ENCODE measurements at places on chromosomes 13 and 19. TPM values are rescaled to one million over a fixed set of nuclear protein-coding genes. Genes with fewer than 3 reads are reported as not detected.

DNA sequence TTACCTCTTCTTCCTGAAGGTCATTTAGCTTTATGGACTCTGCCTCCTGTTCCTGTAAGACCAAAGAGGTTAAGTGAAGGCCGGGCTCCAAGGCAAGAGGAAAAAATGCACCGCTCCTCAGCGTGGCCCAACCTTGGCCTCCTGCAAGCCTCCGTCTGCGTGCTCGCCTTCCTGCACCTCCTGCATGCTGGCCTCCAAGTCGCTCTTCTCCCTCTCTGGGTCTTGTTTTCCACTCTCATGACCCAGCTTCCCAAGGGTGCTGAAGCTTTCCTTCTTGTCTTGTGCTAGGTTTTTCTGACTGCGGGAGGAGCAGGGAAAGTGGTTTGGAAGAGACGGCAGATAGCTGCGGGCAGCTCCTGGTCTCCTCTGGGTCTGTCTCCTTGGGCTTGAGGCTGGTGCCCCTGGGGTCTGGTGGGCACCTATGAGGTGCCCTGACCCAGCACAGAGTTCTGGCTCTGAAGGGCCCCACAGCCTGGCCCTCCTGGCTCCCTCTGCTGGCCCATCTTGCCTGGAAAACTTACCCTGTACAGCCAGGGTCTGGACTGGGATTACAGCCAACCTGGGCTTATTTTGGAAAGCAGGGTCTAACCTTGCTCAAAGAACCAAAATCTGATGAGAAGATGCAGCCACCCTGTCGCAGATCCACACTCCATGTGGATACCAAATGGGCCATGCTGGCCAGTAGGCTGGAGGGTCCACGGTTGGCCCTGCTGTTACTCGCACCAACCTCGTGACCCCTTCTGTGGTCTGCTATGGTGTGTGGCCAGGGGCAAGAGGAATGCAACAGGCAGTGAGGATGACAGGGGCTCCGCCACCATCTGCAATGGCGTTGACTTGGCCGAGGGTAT, 5.2 kb downstream of the C13orf46 start:
- no peaks in the 10 kb centered on the region for H3K36me3 ChIP-seq
- no peak overlapping the region for H3K27ac ChIP-seq
- H3K4me1 ChIP-seq, result no peaks in the 10 kb centered on the region
- no peak for DNase-seq
- no peak overlapping the region for H3K4me3 ChIP-seq

- peaks cover 13% of the 10 kb centered on the region for H3K4me1 ChIP-seq
- no peak overlapping the region for H3K4me3 ChIP-seq
- H3K27me3 ChIP-seq, result no peaks in the 10 kb centered on the region
- no peak for DNase-seq
- H3K36me3 ChIP-seq, result no peaks in the 10 kb centered on the region
- no peak overlapping the region for H3K27ac ChIP-seq
Measured at GRCh38 chr13:49625392-49626079, 2.8 kb upstream of the ARL11 start.

DNA sequence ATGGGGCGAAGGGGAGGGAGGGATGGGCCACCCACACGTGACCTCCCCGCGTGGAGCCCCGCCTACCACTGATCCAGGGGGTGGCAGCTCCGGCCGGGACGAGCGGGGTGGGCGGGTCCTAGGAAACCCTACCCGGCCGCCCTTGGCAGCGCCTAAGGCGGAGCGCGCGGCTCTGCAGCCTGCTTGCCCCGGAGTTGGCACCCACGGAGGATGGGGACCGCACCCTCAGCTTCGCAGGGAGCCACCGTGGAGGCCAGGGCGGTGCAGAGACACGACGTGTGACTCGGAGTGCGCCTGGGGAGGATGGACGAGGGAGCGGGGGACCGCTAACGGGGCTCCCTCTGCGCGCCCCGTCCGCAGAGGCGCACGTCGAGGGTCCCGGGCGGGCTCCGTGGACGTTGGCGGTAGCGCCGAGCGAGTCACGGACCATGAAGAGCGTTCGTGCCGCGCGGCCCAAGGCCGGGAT, at the start of gene RGS9BP:
Gene RGS9BP (plus strand): TSS at position 129 of the 466 bp plus-strand sequence. CDS start 416 bp downstream, outside the sequence.
- DNase-seq, result peak; percentile 65
- H3K4me1 ChIP-seq, result peaks cover 23% of the 10 kb centered on the region
- H3K27ac ChIP-seq, result no peak within 1 kb of the TSS
- peak within 1 kb of the TSS; percentile 66 for H3K4me3 ChIP-seq
- peaks cover 41% of the 10 kb centered on the region for H3K27me3 ChIP-seq
- H3K36me3 ChIP-seq, result no peaks in the 10 kb centered on the region

- H3K27ac ChIP-seq, result no peak overlapping the region
- peaks cover 4% of the 10 kb centered on the region for H3K4me1 ChIP-seq
- no peaks in the 10 kb centered on the region for H3K27me3 ChIP-seq
Measured at GRCh38 chr13:84980571-84980970, 818.6 kb downstream of the SLITRK6 start.

GRCh38 chr19:13881692-13882418, 4.9 kb downstream of the NANOS3 start:
- H3K4me3 ChIP-seq, result peak overlapping the region; percentile 12
- no peak for DNase-seq
- peaks cover 26% of the 10 kb centered on the region for H3K4me1 ChIP-seq
- H3K36me3 ChIP-seq, result no peaks in the 10 kb centered on the region

- DNase-seq, result peak; percentile 66
- H3K36me3 ChIP-seq, result no peaks in the 10 kb centered on the region
- 0 out of 2 replicates have a peak, but pooled peaks cover 3% of the 10 kb centered on the region for H3K4me1 ChIP-seq
- H3K27ac ChIP-seq, result no peak overlapping the region
Measured at GRCh38 chr19:34120846-34121639, 51.3 kb upstream of the LSM14A start.

- peak overlapping the region; percentile 95 for H3K4me3 ChIP-seq
- H3K27me3 ChIP-seq, result no peaks in the 10 kb centered on the region
- no peak overlapping the region for H3K27ac ChIP-seq
- H3K36me3 ChIP-seq, result peaks cover 35% of the 10 kb centered on the region
Measured at GRCh38 chr19:15419413-15420025, 731 bp upstream of the AKAP8L start.

GRCh38 chr19:38888876-38889275, 10.5 kb downstream of the SIRT2 start:
- H3K4me3 ChIP-seq, result no peak overlapping the region
- no peak for DNase-seq
- H3K27me3 ChIP-seq, result no peaks in the 10 kb centered on the region
- no peaks in the 10 kb centered on the region for H3K4me1 ChIP-seq
- no peak overlapping the region for H3K27ac ChIP-seq

Gene PRTN3
- 0.61 TPM for total RNA-seq

Gene IGFL3
- not detected for total RNA-seq

Gene SOX1
- total RNA-seq, result 0.18 TPM

Gene ZNF224
- total RNA-seq, result 13.7 TPM

Gene LRRC8E
- 3.6 TPM for total RNA-seq

Gene CPB2
- total RNA-seq, result not detected

All from WTC11 (cell line).